ENCODE measurements at places on chromosomes 2 and 18. TPM values are rescaled to one million over a fixed set of nuclear protein-coding genes. Genes with fewer than 3 reads are reported as not detected.

The MROH2A gene
- total RNA-seq: not detected

The GPN1 gene
- 34.5 TPM for total RNA-seq

The NAT8 gene
- not detected for total RNA-seq

The MRPL30 gene
- total RNA-seq: 24.1 TPM

The CYTIP gene
- total RNA-seq: 7.4 TPM

The RAD51AP2 gene
- 4.2 TPM for total RNA-seq

The PTPRM gene
- total RNA-seq: 32.9 TPM
